NCI-H1694 (cell line): ENCODE measurements at places on chromosomes 5 and 9.

DNA sequence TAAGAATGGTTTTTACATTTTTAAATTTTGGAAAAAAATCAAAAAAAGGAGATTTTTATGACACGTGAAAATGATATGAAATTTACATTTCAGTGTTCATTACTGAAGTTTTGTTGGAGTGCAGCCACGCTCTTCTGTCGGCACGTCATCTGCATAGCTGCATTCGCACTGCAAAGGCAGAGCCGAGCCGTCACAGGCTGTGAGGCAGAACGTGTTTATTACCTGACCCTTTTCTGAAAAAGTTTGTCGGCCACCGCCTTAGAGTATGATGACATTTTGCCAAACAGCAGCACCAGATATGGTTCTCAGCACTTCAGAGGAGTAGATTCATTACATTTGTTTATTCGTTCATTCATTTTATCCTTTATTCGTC is 24.1 kb downstream of the HRH2 start:
- DNase-seq: no peak

- no peak for DNase-seq
Measured at GRCh38 chr5:177958696-177959095, 37.3 kb downstream of the PROP1 start.

DNA sequence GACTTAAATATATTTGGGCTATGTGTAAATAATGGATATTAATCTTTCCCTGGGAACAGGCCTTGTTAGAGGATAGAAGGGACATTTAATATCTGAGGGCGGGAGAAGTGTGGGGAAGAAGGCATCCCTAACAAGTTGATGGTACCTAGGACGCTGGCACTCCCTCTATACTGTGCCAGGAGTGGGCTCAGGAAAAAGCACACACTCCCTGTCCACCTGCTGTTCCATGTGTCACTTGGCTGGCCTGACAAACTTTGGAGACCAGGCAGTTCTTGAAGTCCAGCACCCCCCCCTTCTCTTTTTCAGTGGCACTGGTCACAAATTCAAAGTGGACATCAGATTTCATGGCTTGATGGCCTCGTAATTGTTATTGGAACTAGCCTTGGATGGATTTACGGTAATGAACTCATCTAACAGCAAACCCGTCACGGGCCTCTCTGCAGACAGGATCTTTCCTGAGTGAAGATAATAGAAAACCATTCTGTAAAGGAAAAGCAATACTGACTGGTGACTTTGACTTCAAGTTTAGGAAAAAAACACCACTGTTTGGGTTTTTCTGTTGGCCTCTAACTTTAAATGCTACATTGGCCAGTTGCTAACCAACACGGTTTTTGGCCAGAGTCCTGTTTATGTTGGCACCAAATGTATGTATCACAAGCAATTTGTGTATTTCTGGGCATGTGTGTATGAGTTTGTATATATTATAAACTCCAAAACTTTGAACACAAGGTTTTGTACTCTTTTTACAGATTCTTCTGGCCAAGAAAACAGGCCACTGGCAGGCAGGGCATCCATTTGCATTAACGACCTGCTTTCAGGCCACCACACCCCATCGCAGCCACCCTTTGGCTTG is 552.6 kb downstream of the CCDC171 start:
- no peak for DNase-seq

DNA sequence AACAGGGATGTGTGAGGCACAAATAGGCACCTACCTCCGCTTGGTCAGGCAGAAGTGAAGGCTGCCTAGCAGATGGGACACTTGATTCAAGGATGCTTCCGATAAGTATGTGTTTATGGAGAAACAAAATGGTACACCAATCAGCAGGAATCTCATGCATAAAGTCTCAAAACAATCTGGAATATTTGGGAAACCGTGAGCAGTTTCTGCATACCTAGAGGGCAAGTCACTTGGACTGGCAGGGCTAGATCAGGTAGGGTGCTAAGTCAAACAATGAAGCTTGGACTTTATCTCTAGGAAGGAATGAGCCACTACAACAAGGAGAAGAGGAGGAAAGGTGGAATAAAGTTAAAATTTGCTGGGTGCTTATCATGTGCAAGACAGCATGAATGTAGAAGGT is 5.5 kb downstream of the EPB41L4A start:
- no peak for DNase-seq

DNA sequence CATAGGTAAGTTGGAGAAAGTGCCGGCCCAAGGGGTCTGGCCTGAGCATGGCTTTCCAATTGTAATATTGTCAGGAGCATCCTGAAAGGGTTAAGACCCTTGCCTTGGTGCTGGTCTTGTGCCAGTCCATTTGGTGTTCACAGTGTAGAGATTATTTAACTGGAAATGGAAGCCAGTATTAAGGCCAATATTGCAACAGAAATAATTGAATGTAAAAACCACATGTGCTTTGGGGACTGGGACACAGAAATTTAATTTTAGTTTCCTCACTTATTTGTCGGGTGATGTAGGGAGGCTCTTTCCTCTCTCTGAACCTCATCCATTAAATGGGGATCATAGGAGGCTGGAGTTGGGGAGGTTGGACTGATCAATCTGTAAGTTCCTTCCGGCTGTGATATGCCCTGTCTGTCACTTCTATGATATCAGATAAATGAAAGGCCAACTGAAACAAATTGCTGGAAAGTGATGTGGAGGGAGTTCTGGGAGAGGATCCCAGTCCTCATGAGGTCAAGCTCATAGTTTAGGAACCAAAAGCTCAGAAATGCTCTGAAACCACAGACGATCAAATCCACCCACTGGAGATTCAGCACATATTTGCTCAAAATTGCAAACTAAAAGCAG is 54.8 kb upstream of the COL15A1 start:
- DNase-seq: no peak

DNA sequence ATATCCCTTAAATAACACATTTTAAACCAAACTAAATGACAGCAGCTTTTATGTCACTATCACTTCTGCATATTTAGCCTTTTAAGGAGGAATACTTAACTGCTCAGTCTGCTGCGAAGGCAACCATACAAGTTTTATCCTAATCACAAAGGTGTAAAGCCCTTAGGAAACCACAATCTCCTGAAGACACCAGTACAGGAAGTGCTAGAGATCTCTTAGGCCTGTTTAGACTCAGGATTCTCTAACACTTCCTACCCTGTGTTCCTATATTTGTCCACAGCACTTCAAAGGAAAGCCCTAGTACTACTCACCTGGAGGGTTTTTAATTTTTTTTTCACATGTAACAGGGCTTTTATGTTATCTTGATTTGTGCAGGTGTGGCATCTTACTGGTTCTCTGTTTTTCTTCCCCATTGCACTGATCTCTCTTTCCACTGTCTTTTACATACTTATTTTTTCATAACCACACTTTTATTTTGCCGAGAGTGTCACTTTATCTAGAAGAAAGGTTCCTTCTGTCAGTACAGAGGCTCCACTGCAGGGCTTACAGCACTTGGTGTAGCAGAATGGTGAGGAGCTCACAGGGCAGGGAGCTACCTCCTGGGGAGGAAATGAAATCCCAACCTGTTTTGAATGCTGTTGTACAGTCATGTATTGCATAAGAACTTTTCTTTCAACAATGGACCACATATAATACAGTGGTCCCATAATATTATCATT is 1060.6 kb upstream of the ACO1 start:
- DNase-seq: no peak

DNA sequence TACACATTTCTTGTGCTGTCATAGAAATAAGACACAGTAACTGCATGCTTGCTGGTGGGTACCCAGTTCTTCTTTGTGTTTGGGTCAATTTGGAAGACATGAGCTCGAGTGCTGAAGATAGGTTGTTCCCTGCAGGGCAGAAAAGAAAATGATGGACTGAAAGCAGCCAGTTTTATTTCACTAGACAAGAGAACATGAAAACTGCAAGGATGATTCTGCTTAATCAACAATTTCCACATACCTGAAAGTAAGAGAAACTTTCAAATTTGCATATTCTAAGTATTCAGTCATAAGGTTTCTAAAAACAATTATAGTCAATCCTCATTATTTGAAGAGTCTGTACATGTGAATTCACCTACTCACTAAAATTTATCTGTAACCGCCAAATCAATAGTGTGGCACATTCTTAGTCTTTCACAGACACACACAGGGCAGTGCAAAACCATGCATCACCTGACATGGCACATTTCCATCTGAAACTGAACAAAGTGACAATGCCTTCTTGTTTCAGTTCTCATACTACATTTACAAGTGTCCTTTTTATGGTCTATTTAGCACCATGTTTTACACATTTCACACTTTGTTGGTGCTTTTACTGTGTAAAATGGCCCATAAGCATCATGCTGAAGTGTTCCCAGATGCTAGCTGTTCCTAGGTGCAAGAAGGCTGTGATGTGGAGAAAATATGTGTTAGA is 56.9 kb downstream of the HOMER1 start:
- no peak for DNase-seq

- DNase-seq: no peak
Measured at GRCh38 chr9:97567894-97568202, 65.3 kb downstream of the TSTD2 start.

GRCh38 chr5:171984748-171985419 is 21.6 kb downstream of the FBXW11 start:
- DNase-seq: no peak

GRCh38 chr5:142605611-142606010 is 80.3 kb downstream of the FGF1 start:
- DNase-seq: no peak

DNA sequence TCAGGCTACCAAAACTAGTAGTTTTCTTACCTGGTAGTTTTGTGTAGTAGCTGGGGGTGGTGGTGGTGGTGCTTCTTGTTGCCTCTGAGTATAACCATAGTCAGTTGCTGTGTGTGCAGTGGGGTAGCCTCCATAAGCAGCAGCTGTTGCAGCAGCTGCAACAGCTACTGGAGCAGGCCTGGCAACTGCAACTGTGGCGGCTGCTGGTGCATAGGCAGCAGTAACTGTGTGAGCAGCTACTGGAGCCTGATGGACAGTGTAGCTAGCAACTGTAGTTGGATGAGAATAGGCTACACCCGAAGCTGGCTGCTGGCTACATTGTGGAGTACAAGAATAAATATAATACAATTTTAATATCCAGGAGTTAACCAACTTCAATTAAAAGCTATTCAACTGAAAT is 24.7 kb downstream of the ZFR start:
- DNase-seq: peak; percentile 68

- no peak for DNase-seq
Measured at GRCh38 chr5:173201636-173202265, 33.3 kb downstream of the NKX2-5 start.

- peak; percentile 20 for DNase-seq
Measured at GRCh38 chr5:127909066-127909465, 174.5 kb upstream of the SLC12A2 start.

DNA sequence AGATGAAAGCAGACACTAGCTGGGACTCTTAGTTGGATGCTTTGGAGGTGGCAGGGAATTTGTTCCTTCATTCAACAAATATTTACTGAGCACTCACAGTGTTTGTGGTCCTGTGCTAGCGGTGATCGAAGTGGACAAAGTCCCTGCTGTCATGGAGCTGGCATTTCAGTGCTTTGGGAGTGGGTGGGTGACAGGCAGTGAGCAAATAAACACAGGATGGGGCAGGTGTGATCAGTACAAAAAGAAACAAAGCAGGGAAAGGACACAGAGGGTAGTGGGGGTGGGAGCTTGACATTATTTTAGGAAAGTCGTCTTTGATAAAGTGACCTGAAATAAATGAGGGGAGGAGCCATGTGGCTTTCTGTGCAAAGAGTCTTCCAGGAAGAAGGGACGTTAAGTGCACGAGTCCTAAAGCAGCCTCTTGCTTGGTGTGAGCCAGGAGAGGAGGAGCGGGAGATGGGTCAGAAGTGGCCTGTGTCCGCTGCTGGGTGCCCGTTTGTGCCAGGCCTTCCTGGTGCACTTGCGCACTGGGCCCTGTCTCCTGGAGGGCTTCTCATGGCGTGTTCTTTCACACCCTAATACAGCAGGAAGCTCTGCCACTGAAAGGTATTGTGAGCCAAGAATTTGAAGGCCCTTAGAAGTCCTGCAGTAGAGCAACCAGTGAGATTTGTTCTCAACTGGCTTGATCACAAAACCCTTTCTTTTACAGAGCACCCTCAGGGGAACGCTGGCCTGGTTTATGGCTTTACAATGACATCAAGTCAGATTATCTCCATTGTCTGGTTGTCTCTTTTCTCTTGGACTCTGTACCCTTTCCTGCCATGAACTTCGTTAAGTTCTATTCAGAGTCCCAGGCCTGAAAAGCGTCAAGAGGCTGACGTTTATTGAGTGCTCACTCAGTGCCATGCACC is 14.8 kb downstream of the NDST1 start:
- DNase-seq: no peak

DNA sequence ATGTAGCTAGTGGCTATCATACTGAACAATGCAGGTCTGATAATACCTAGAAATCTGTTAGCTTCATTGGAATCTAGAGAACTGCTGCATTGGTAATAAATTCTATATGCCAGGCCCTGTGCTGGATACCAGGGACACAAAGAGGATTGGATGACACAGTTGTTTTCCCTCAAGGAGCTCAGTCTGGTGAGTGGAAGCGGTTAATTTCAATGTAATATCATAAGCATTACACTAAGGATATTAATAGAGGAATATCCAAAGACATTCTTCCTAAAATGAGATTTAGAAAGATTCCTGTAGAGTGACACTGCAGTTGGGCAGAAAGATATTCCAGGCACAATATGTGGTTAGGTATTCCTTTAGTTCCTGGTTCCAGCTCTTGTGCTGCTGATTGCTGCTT is 5.9 kb downstream of the CMYA5 start:
- DNase-seq: no peak

- no peak for DNase-seq
Measured at GRCh38 chr5:20536813-20537212, 548.8 kb upstream of the CDH18 start.

- DNase-seq: no peak
Measured at GRCh38 chr5:1110307-1111240, 1.3 kb downstream of the SLC12A7 start.

GRCh38 chr5:1010181-1010510 is 1.5 kb downstream of the NKD2 start:
- DNase-seq: no peak

DNA sequence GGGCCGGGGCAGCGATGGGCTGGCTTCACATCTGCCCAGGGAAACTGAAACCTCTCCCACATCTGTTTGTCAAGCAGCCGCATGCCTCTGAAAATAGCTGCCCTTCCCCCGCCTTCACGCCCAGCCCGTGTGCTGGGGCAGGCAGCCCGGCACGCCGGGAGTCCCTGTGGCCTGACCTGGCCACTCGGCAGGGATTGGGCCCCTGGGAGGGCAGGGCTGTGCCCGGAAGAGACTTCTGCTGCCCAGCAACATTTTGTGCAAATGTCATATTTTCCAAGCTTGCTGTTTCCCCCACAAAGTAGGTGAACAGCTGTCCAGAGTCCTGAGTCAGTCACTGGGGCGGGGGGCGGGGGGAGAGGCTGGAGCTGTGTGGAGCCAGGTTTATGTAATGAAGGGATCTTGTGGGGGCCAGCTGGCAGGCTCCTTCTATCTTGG is 8.2 kb downstream of the COL27A1 start:
- no peak for DNase-seq

DNA sequence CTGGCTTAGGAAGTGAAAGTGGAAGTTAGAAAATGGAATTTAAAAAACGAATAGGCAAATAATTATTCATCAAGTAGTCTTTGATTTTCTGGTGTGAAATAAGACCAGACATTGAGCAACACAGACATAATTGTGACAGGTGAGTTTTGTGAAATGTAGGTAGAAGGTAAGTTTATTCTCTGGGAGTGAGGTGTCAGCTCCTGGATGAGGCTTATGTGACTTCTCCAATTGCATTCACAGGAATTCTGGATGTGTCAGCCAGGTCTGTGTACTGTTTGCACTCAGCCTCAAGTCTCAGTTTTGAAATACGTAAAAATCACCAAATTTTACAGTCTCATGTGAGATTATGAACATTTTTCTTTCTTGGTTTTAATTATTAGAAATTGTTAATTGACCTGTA is 537.6 kb downstream of the CETN3 start:
- DNase-seq: no peak
